Liver (tissue), 10 donors: ENCODE measurements at places on chromosomes 11 and 22. TPM values are rescaled to one million over a fixed set of nuclear protein-coding genes. Genes with fewer than 3 reads are reported as not detected.

DNA sequence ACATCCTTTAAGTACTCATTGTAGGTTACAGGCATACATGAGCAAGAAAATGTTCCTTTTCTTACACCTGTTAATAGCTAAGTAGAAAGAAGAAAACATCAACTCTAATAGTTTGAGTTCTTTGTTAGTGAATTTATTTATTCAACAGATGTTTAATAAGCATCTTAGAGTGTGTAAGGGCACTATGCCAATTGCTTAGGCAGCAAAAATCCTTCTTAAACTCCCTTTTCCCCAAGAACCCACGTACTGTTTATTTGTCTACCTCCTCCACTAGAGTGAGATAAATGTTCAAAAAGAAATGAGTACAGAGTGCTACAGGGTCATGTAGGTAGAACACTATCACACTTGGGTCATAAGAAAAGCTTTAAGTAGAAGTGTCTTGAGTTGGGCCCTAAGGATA lies 131.4 kb downstream of the CD44 start:
- DNase-seq, result no peak

GRCh38 chr11:99020352-99021225 lies at the start of gene CNTN5:
TSS of gene CNTN5 (plus strand) at chr11:99020949.
- no peak for DNase-seq

GRCh38 chr11:104572279-104572678 lies 326.0 kb downstream of the CASP12 start:
- no peak for DNase-seq

DNA sequence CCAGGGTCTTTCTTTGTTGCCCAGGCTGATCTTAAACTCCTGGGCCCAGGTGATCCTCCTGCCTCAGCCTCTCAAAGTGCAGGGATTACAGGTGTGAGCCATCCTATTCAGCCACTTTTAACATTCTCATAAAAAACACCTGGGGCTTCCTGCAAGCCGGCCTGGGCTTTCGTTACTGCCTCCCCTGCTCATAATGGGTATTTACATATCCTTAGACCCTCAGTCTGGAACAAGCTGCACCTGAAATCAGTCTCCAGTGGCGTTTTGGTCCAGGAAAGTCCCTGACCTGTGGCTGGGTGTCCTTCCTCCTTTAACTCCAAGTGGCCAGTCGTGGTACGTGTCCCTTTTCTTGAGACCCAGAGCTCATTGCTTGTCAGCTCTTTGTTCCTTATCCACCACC lies 320.7 kb downstream of the TMEM135 start:
- no peak for DNase-seq

- DNase-seq, result no peak
These were observed 24.0 kb downstream of the TBX1 start for GRCh38 chr22:19784384-19785175.

DNA sequence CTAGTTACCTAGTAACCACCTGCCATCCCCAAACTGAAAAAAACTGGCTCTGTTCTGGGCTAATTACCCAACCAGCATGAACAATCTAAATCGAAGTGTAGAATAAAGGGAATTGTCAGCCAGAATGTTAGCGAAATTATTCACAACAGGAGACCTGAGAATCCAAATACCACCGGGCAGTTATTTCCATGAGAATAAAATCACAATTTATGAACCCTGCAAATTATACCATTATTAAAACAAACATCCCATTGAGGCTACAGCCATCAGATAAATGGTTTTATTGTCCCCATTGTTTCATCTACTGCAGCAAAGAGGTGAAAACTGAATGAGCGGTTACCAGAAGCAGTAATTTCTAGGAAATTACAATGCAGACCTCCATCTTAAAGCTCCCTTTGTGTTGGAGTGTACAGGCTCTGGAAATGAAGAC lies 21.7 kb downstream of the FAM168A start:
- no peak for DNase-seq

- peak; percentile 82 for DNase-seq
These were observed at the start of gene P2RY2 for GRCh38 chr11:73218106-73218829. TSS of gene P2RY2 (plus strand) at chr11:73218281. CDS start at chr11:73234160, 15,879 bp downstream.

GRCh38 chr11:12727563-12728211 lies 53.5 kb downstream of the TEAD1 start:
- no peak for DNase-seq

DNA sequence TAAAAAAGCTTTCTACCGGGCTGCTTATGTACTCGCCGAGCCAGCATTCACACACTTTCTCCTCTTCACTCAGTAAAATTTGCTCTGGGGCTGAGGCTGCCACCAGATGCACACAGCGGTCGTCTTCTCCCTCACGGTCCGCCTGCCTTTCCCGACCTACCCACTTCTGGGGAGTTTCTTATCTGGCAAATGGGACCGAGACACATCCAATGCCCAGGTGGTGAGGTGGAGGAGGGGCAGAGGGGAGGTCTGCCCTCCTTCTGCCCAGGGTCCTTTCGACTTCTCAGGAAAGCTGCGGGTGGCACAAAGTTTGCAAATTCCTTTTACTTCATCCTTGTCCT lies 43.9 kb downstream of the GRIK4 start:
- DNase-seq, result no peak

- no peak for DNase-seq
These were observed 89.0 kb downstream of the APIP start for GRCh38 chr11:34827228-34827627.

GRCh38 chr11:87425391-87425790 lies 387.7 kb downstream of the TMEM135 start:
- no peak for DNase-seq

- DNase-seq, result no peak
These were observed 36.5 kb downstream of the CTTN start for GRCh38 chr11:70434813-70435278.

GRCh38 chr11:124838805-124839127 lies 26.5 kb upstream of the ROBO3 start:
- no peak for DNase-seq

- no peak for DNase-seq
These were observed 24.8 kb downstream of the RASSF10 start for GRCh38 chr11:13033760-13034533.

GRCh38 chr22:34588871-34589545 lies 476.9 kb upstream of the ISX start:
- no peak for DNase-seq

Gene PTPRCAP
- 3.9 TPM for total RNA-seq

Gene CARD10
- total RNA-seq, result 8.9 TPM

Gene ALX4
- not detected for total RNA-seq

Gene SSTR3
- total RNA-seq, result not detected

Gene FOLR2
- total RNA-seq, result 23.6 TPM

Gene CNGA4
- not detected for total RNA-seq

Gene BEST1
- 1.6 TPM for total RNA-seq

Gene USP2
- 4.4 TPM for total RNA-seq

Gene DRICH1
- total RNA-seq, result 0.08 TPM

Gene LRRC56
- 0.23 TPM for total RNA-seq
